ENCODE measurements at places on chromosomes 1 and 21.

- no peak for DNase-seq
Measured at GRCh38 chr1:36337830-36338229, 14.4 kb upstream of the EVA1B start.

DNA sequence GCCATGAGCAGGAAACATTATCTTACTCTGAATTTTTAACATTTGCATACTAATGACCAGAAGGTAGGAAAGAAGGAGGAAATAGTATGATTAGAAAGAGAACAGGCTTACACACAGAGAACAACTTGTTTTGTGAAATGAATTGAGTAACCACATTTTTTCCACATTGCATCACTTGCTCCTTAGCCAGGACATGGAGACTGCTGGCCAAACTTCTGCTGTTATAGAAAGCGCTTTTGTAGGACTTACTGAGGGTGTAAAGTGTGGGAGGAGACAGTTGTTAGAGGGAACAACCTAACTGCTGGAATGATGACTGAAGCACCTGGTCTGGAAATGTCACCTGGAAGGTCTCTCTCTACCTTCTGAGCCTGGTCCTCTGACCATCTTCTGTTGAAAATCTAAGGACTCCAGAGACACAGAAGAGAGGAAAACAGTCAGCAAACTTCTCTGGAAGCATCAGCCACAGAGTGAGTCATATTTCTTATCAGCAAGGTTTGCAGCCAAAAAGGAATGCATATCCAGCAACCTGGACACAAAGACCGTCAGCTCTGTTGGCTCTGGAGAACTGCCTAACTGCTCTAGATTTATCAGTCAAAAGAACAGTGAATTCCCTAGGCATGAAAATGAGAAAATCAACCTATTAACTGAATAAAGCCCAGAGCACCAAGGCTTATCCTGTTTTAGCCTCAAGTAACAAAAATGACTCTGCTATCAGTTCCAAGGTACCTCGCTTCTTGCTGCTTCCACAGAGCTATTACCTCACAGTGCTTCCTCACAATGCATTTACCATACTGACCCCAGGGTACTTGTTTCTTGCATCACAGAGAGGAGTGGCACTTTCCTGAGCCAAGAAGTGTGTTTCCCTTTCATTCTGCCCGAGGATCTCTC is 88.0 kb upstream of the SLFNL1 start:
- no peak for DNase-seq

DNA sequence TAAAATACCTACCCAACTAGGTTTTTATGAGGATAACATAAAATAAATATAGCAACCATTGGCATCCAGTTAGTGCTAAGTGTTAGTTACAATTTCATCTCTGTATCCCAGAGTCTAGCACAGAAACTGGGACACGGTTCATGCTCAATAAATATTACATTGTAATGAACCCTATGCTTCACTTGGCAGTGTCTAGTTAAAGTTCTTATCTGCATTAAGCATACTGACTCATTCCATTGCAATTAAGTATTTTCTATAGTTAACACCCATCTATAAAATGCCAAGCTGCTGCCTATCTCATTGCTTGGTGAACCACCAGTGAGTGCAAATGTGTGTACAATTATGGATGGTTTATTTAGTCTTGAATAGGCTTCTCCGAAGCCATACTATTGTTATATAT is 15.2 kb downstream of the CHML start:
- DNase-seq: no peak

DNA sequence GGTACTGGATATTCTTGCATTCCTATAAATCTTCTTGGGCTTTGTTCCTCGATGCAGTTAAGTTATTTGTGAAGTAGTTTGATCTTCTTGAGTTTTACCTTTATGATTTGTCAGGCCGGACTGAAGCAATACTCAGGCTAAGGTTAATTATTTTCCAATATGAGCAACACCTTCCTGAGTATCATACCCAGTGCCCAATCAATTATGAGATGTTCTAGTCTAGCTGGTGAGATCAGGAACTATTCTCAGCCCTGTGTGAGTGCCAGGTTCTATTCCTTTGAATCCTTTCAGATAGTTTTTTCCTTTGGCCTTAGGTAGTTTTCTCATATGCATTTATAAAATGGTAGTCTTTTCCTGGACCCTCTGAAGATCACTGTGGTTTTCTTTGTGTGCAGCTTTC is 92.5 kb downstream of the SCMH1 start:
- no peak for DNase-seq

DNA sequence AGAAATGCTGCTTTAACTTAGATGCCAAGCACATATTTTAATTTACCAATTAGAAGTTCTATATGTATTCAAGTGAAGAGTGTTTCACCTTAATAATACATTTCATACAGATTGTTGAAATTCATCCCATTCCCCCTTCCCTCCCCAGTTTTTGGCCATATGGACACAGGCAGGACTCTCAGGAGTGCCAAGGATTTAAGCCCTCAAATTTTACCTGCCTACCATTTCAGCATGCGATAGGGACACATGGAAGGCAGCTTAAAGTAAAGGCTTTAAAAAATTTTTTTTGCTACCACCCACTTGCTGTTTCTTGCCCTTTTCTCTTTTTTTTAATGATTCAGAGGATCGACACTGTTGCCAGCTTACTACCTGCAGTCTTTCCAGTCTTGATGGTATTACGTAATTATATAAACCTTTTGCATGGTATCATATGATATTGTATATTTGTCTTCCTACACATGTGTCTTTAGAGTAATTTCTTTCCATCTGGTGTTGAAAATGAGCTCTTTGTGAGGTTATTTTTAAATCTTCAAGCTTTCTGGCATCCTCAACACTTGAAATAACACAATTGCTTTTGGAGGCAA is 7.0 kb downstream of the EPB41 start:
- peak; percentile 6 for DNase-seq

- no peak for DNase-seq
Measured at GRCh38 chr1:150548632-150549495, at the start of gene ADAMTSL4. TSS of gene ADAMTSL4 (plus strand) at chr1:150549408. CDS start at chr1:150552289, 2,881 bp downstream.

DNA sequence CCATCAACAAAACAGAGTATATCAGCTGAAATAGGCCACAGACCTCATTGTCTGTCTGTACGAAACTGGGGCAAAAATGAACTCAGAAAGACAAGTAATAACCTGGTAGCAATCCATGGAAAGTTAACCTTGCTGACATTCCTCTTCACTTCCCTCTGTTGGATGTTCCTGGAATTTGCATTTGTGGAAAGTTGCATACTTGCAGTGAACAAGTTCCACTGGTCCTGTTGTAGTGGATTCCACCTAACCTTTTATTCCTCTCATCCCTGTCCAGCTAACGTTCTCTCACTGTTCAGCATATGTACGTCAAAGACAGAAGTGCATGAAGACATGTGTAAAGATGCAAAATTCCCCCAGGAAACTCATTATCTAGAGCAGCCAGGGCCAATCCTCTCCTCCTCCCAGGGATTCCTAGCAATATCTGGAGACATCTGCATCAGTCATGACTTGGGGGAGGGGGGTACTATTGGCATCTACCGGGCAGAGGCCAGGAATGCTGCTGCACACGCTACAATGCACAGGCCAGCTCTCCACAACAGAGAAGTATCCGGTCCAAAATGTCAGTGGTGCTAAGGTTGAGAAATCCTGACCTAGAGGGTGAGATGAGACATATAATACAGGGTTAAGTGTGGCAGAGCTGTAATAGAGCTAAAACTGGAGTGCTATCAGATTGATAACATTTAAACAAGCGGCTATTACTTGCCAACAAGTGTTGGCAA is 8.2 kb downstream of the LPAR3 start:
- DNase-seq: no peak

DNA sequence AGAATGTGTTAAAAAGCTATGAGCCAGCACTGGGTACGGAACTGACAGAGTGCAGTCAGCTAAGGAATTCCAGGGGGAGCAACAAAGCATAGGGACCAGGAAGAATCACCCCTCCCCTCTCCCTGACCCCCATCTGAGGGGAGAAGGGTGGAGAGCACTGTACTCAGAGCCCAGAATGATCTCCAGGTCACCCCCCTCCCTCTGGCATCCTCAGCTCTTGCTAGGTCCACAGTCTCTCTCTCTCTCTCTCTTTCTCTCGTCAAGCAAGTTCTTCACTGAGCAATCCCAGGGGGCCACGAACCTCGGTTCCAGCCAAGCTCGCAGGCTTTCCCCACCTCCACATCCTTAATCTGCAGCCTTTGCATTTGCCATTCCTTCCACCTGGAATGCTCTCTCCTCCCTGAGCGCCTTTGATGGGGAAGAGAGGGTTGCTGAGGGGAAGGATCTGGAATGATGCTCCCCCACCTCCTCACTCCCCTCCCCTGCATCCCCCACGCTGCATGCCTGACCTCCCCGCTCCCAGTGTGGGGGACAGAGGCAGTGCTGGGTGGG is 6.7 kb upstream of the WASF2 start:
- no peak for DNase-seq

- no peak for DNase-seq
Measured at GRCh38 chr1:93661829-93662474, 19.7 kb downstream of the BCAR3 start.

GRCh38 chr21:42535602-42536171 is 22.0 kb downstream of the SLC37A1 start:
- DNase-seq: no peak

DNA sequence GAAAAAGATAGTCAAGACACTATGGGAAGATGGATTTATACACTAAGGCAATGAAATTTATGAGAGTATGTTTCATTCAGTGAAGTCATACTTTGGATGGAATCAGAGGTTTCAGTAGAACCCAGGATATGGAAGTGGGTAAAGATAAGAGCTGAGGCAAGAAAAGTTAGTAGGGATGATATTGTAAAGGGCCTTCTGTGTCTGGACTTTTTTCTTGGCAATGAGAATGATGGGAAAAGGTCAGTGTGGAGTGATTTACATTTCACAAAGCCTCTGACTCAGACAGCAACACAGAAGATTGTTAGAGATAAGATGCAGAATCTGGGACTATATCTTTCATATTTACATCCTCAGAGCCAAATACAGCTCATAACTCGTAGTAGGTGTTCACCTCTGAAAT is 32.1 kb downstream of the SH3BGR start:
- DNase-seq: no peak

- no peak for DNase-seq
Measured at GRCh38 chr1:233614173-233614742, 352 bp downstream of the KCNK1 start.

- no peak for DNase-seq
Measured at GRCh38 chr1:190154744-190155143, 322.9 kb downstream of the BRINP3 start.

- no peak for DNase-seq
Measured at GRCh38 chr1:160260406-160261382, 1.7 kb downstream of the DCAF8 start.

- no peak for DNase-seq
Measured at GRCh38 chr21:44767834-44768831, 33.5 kb downstream of the UBE2G2 start.

DNA sequence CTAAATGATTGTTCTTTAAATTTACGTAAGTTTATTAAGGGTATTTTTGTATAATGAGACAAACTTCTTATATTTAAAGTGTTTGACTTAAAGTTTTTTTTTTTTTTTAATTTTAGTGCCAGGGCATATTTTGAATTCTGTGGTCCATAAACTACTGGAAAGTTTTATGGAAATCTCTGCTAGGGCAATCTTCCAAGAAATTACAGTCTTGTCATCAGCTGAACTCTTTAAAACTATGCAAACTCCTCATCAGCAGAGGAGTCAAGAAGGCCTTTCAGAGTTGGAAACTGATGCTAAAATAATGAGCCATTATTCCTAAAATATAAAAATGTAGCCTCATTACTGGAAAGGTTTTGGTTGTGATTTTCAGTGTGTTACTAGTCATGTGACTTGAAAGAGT is 1201.9 kb downstream of the BRINP3 start:
- DNase-seq: no peak

GRCh38 chr1:65605621-65606020 is 185.2 kb downstream of the LEPR start:
- no peak for DNase-seq

GRCh38 chr21:27268290-27268689 is 301.4 kb upstream of the ADAMTS5 start:
- no peak for DNase-seq

DNA sequence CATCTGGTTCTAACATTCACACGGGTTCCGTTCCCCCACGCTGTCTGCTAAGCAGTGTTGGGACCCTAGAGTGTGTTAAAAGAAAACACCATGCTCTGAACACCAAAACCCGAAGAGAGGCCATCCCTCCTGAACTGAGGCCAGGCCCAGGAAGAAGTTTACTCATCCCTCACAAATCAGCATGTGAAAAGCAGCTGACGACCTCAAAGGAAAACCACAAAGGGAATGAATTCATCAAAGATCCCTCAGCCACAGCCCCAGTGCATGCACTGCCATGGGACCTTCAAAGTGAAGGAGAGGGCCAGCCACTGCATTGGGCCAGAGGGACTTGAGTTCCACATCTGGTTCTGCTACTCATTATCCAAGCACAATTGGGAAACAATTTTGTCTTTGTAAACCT is 7.0 kb upstream of the PSEN2 start:
- no peak for DNase-seq

DNA sequence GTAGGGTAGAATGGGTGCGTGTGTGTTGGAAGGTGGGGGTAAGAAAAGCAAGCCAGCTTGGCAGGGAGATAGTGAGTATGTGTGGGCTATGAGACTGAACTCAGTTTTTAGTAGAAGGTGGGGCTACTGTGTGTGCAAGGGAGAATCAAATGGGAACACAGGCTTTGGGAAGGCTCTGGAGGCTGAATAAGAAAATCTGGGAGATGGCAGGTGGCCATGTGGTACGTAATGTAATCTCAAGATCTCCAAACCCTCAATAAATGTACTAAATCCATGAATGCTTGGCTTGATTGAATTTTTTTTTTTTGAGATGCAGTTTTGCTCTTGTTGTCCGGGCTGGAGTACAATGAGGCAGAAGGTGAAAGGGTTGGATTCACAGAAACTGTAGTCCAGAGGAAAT is 3.5 kb upstream of the ZSCAN20 start:
- DNase-seq: no peak

- no peak for DNase-seq
Measured at GRCh38 chr1:33698361-33699035, 165.4 kb upstream of the HMGB4 start.

DNA sequence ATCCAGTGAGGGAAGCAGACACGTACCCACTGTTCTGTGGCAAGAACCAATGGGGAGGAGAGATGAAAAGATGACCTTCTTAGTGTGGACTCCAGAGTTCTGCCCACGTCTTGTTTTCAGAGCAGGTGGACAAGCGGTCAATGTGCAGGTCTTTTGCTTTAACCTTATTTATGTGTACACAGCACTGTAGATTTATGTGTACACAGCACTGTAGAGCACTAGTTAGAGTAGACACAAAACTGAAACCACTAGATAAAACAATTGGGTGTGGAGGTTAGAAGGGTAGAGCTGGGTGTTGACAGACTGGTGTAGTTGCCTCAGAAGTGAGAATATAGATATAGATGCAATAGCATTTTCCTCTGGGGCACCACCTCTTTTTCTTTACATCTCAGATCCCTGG is 150.0 kb downstream of the MAGI3 start:
- no peak for DNase-seq

- DNase-seq: no peak
Measured at GRCh38 chr1:66090859-66091457, 298.3 kb downstream of the PDE4B start.

GRCh38 chr1:162977944-162978568 is 91.1 kb upstream of the RGS4 start:
- no peak for DNase-seq

Measured in NCI-H2081 treated with DMSO at 0.1 percent for 48 hours (cell line).